ENCODE measurements at places on chromosomes 1 and 21.

DNA sequence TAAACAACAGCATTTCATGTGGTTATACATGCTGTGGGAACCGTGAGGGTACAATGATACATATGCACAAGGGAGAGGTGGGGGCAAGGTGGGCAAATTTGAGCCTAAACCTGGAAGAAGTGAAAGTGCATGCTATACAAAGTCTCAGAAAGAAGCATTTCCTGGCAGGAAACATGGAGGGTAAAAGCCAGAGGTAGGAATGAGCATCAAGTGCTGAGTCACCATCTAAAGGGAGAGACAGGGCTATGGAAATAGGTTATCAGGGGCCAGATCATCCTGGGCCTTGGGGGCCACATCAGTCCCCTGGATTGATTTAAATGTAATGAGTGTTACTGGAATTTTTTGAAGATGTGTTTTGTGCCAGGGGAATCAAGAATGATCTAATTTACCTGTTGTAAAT is 60.1 kb upstream of the DAB1 start:
- no peak for DNase-seq

DNA sequence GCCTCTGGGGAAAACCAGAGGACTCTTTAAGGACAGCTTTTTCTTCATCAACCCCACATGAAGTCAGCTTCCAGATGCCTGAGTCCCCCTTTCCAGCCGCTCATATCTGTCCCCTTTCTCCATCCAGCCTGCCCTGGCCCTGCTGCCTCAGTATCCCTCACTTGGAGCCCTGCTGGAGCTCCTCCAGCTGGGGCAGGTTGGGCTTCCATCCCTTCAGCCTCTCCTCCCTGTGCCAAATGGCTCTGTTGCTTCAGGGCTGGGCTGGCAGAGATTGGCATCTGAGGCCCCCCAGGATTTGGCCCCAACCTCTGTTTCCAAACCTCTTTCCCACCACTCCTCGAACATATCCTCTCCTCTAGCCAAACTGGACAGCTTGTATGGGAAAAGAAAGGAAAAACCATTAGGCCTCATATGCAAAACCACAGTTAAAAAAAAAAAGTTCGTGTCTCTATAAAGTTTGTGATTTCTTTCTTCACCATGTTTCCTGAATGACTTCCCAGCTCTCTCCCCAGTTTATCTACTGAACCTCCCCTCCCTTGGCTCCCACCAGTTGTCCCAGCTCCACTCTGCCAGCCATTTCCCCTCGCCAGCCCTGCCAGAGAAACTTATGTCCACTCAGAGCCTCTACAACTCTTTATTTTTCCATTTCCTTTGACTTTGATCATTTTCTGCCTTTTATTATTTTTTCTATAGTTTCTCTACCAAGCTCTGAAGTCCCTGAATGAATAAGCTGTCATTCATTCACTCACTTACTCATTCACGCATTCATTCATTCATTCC is 217.9 kb downstream of the FOXD2 start:
- DNase-seq: no peak

- DNase-seq: peak; percentile 16
These were observed 128.6 kb downstream of the PRDM2 start for GRCh38 chr1:13828454-13829151.

- no peak for DNase-seq
These were observed 28.0 kb upstream of the LRRN2 start for GRCh38 chr1:204713541-204713940.

DNA sequence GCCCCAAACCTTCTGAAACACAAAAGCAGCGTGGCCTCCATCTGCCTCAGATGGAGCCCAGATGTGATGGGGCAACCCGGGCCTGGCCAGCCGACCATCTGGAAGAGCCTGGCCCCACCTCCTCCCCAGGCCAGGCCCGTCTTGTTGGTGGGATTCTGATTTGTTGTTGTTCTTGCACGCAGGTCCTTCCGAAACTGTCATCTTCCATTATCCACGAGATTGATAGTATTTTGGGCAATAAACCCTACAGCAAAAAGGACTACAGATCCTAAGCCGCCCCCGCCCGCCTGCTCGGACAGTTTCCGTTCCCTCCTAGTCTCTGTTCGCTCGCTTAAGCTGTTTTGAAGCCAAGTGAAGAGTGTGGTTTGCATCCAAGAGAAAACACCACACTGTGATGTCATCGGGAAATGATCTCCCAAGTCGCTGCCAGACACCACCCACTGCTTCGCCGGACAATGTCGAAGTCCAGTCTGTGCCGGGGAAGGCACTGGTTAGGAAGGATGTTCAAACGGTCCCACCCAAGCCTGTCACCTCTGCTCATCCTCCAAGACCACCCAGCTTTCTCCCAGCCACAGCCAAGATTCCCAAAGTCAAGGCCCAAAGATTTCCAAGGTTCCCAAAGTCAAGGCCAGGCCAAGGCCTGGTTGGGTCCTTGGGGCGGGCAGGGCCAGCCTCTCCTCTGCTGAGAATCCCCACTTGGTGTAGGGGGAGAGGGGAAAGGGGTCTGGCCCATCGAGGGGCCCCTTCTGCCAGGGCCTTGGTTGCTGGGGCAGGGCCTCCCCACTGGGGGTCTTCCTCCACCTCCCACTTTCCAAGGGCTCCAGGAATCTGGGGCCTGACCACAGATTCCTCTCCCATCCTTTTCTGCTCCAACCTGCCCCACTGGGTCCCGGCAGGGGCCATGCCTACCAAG is 52.9 kb downstream of the KCNAB2 start:
- no peak for DNase-seq

- no peak for DNase-seq
These were observed 68.4 kb downstream of the ST6GALNAC3 start for GRCh38 chr1:76142771-76143540.

GRCh38 chr21:17784604-17785402 is 34.4 kb downstream of the C21orf91 start:
- DNase-seq: no peak

- no peak for DNase-seq
These were observed 304.0 kb downstream of the HHIPL2 start for GRCh38 chr1:222243902-222244301.

GRCh38 chr1:155171836-155172731 is 1.0 kb downstream of the KRTCAP2 start:
- DNase-seq: no peak

DNA sequence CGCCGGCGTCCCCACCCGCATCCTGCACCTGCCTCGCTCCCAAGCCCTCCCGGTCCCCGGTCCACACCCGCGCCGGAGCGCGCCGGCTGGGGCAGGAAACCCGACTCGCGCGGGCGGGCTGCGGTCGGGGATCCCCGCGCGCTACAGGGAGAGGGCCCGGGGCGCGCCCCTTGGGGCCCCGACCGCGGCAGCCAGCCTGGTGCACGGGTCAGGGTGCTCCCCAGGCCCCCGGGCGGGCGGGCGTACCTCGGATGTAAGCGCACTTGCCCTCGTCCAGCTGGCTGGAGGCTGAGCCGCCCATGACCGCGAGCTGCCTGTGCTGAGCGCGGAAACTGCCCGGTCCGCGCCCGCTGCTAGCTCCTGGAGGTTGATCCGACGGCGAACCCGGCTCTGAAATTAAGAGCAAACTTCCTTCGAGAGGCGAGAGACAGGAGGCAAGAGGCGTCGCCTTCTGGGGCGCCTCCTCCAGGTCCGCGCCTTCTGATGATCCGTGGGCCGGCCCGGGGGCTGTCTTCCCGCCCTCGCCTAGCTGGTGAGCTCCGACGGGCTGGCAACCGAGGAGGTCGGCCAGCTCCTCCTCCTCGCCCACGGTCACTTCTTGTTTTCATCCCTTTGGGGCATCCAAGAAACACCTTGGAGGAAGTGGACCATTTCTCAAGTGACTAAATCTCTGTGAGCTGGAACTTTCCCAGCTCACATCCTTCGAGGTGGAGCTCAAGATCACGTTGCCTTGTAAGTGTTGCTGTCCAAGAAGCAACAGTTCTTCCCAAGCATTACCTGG is at the start of gene NIBAN1:
Gene NIBAN1 (minus strand): TSS at position 453 of the 781 bp plus-strand sequence. CDS start 152 bp downstream, at position 301.
- DNase-seq: peak; percentile 86
